ENCODE measurements at places on chromosomes 7 and 10.
A peak's percentile ranks its signal among the peaks of the same experiment; 100 is the strongest.

DNA sequence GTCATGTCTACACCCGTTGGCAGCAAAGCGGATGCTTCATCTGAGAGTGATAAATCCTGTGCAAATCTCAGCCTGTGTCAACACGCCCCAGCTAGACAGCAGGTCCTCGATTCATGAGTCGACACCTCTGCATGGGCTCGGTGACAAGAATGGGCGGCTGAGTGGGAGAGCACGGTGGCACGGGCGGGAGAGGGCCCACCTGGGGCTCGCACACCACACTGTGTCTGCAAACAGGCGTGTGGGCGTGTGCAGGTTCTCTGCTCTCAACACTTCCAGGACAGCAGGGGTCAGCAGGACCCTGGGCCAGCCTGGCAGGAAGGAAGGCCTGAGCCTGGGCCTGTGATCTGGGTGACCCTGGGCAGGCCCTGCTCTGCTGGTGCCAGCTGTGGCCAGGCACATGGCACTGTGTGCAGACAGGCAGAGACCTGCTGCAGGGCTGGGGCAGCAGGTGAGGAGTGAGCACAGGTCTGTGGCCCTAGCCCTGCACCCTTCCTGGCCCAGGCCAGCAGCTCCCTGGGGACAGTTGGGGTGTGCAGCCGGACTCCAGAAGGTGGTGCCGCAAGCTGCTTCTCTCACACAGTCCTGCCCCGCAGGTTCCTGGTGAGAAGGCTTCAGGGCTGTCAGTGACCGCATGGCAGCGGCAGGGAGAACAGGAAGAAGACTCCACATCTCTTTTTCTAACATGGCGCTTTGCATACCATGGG, 216.4 kb downstream of the ELFN1 start:
- no peak for DNase-seq

GRCh38 chr7:131995324-131995723, 438.9 kb upstream of the PODXL start:
- no peak for DNase-seq

- DNase-seq, result no peak
These were observed 285.9 kb upstream of the CSTF2T start for GRCh38 chr10:51985336-51985735.

- DNase-seq, result peak; percentile 95
These were observed 28.6 kb upstream of the TRIL start for GRCh38 chr7:28986765-28987110.

DNA sequence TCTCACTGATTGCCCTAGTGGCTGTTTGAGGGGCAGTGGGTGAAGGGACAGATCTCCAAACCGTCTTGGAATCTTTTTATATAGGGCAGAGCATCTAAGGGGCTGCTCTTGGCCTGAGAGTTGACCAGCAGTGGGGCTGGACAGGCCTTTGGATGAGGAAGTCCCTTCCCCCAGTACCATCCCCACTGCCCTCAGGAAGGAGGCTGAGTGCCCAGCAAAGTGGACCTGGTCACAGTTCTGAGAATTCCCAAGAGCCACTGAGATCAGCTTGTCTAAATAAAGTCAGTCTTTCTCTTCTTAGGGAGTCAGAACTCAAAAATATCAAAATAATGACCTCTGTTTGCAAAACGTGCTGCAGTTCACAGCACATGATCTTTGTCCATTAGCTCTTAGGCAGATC, 5.6 kb downstream of the GDF10 start:
- DNase-seq, result no peak

GRCh38 chr10:44424957-44425356, 40.1 kb upstream of the CXCL12 start:
- DNase-seq, result peak; percentile 97

All from lung (tissue), 17 donors.